OCI-M1 (cell line): ENCODE measurements at places on chromosomes 1 and 21.

GRCh38 chr1:19110257-19110927 lies 99.7 kb downstream of the UBR4 start:
- DNase-seq: no peak

- peak; percentile 36 for DNase-seq
Observed at GRCh38 chr1:85577419-85578320, 2.9 kb upstream of the CCN1 start.

GRCh38 chr1:181101581-181102226 lies 13.2 kb downstream of the IER5 start:
- DNase-seq: no peak

- no peak for DNase-seq
Observed at GRCh38 chr21:37877888-37878684, 38.2 kb downstream of the KCNJ6 start.

DNA sequence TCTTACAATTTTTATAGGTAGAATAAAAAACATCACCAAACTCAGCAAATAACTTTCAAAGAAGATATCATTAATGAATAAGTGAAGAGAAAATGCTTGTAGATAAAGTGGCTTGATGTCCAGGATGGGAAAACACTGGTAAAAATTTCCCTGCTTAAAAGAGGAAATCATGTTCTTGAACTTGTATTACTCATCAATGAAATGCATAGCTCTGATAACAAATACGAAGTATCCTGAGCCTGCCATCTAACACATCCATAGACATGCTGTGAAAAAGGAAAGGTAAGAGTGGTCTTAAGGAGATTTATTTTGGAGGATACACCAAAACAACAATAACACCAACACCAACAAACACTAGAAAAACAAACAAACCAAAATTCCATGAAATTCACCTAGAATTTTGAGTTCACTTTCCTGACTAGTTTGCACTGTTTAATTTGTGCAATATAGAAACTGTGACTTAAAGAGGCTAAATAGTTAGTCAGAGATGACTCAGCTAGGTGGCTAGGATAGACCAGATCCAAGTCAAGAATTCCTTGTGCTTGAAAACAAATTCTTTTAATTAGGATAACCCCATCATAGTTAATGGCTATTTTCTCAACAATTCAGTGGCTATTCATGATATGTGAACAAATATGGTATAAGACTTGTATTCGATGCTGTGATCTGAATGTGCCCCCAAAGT lies 179.8 kb upstream of the KCNK2 start:
- DNase-seq: no peak

DNA sequence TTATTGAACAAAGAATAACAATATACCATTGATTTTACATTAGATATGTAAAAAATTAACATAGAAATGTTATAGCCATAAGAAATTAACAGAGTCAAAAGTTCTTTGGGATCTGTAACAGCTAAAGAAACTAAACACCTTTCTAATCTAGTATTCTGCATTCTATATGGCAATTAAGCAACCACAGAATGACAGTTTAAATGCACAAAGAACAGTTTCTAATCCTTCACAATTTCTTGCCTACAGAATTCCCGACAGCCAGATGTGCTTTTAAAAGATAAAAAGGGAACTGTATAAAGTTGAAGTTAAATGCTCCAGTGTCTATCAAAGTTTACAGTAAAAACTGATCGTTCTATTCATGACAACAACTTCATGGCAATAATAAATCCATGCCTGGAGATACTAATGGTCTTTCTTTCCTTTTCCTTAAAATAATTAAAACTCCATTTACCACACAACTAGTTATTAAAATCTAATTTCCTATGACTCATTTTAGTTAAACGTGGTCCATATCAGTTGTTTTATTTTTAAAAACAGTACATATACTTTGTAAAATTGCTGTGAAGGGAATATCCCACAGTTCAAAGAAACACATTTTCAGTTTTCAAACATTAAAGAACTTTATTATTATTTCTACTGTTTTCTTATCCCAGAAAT lies 110.2 kb downstream of the EIF4G3 start:
- DNase-seq: peak; percentile 52

GRCh38 chr1:43979528-43980254 lies 681 bp downstream of the B4GALT2 start:
- DNase-seq: peak; percentile 38

DNA sequence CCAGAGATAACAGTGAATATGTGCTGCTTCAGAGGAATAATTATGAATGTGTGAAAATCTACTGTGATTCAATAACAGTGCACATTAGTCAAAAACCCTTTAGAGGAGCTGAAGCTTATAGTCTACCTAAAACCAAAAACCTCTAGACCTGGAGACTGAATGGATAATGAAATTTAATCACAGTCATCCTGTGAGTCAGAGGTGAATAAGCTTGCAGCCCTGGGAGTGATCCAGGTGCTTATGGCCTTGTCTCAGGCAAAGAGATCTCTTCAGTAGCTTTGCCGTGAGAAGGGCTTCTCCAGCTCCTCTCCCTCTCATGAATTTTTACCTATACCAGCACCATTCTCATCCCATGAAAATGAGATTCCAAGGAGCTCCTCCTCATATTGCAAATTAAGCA lies 81.3 kb upstream of the RGS4 start:
- DNase-seq: no peak

DNA sequence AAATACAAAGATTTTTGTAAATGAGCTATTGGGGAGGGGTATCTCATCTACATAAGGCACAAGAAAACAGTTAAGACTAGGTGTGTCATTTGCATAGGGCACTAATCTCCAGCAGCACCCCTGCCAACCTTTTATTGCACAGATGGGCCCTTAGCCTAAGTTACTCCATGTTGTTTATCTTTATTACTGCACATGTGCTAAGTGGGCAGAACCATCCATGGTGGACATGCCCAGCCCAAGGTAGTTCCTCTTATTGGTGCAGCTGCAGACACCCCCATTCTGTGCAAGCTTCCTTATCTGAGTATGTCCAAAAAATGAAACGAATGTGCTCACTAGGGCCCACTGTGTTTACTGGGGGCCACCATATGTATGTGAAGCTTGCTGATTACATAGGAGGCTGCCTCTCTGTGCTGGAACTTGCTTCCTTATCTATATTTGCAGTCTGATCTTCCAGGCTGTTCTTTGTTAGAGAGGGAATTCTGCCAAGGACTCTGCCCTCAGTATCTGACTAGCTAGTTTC lies 77.3 kb upstream of the NEK7 start:
- peak; percentile 97 for DNase-seq

GRCh38 chr1:183732236-183732880 lies 72.6 kb upstream of the RGL1 start:
- no peak for DNase-seq

- DNase-seq: no peak
Observed at GRCh38 chr1:234582681-234583301, 27.2 kb downstream of the IRF2BP2 start.

- peak; percentile 30 for DNase-seq
Observed at GRCh38 chr21:25298512-25299491, 308.5 kb downstream of the MRPL39 start.

DNA sequence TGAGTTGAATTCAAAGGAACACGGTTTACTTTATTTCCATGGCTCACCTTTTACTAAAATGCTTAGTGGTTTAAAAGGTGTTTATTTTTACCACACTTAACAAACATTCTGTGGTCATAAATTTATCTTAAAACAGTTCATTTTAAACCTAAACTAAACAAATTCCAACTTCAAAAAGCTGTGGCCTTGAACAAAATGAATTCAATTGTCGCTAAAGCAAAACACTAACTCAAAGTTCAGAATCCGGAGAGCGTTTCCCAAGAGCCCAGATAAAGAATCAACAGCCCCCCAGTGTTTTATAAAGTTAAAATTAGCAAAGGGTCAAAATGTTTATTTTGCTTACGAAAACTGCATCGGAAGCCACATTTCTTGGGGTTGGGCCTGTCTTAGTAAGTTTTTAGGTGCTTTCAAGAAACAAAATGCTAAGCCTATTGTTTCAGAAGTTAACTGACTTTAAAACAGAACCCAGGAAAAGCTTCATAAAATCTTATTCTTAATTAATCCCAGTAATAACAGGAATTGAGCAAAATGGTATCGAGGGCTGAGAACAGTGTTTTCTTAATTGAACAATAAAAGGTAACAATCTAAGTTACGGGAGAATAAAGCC lies 1.3 kb downstream of the PUM1 start:
- peak; percentile 41 for DNase-seq

- DNase-seq: no peak
Observed at GRCh38 chr1:182229921-182230491, 161.6 kb downstream of the GLUL start.

GRCh38 chr1:169604781-169605560 lies 18.7 kb upstream of the F5 start:
- peak; percentile 54 for DNase-seq
